ENCODE measurements at places on chromosomes 1 and 21.

- DNase-seq, result no peak
Measured at GRCh38 chr1:246638941-246639655, 72.8 kb downstream of the CNST start.

GRCh38 chr1:243849421-243850201 lies 432 bp downstream of the AKT3 start:
- peak; percentile 49 for DNase-seq

GRCh38 chr21:33236766-33237165 lies 7.0 kb downstream of the IFNAR2 start:
- DNase-seq, result no peak

GRCh38 chr1:15622712-15623373 lies 5.6 kb downstream of the DDI2 start:
- DNase-seq, result no peak

- no peak for DNase-seq
Measured at GRCh38 chr1:64240206-64240605, 36.8 kb downstream of the UBE2U start.

GRCh38 chr1:41504114-41505035 lies 19.9 kb upstream of the EDN2 start:
- no peak for DNase-seq

GRCh38 chr1:87869567-87869966 lies 540.9 kb downstream of the LMO4 start:
- DNase-seq, result no peak

- no peak for DNase-seq
Measured at GRCh38 chr1:183646776-183647175, 6.3 kb downstream of the APOBEC4 start.

DNA sequence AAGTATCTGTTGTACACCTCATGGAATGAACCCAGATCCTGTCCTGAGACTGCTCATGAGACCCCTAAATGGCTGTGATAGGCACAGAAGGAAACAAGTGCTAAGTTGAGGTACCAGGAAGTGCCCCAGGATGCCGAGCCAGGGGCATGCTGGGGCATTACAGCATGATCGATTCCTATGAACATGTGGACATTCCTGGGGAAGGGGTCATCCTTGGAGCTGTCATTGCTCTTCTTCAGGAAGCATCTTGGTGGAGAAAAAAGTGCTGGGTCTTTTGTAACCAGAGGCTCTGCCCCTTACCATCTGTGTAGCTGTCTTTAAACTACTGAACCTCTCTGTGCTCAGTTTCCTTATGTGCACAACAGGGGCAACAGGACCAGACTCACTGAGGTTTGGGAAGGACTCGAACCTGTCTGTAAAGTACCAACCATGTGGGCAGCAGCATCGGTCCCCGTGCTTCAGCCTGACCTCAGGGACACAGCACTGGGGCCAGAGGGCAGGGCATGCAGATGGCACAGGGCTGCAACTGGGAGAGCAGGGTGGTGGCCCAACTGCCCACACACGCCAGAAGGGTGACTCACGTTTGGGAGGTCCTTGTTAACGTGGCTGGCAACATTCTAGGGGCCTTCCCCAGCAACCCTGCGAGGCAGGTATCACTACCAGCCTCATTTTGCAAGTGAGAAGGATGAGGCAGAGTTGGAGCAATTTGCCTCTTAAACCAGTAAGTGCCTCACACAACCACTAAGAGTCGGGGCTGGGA lies 142.3 kb upstream of the EDN2 start:
- DNase-seq, result no peak

DNA sequence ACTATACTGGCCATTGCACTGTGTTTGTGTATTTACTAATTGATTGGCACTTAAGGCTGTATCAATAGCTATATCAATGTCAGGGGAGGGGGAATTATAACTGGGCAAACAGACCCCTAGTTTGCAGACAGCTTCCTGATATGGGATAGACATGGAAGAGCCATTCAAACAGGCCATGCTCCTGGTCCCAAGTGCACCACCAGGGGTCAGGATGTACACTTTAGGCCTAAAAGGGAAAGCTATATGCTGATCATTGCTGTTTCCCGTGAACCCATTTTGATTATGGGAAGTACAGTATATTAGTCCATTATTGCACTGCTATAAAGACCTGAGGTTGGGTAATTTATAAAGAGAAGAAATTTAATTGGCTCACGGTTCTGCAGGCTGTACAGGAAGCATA lies 124.9 kb upstream of the BACE2 start:
- no peak for DNase-seq

DNA sequence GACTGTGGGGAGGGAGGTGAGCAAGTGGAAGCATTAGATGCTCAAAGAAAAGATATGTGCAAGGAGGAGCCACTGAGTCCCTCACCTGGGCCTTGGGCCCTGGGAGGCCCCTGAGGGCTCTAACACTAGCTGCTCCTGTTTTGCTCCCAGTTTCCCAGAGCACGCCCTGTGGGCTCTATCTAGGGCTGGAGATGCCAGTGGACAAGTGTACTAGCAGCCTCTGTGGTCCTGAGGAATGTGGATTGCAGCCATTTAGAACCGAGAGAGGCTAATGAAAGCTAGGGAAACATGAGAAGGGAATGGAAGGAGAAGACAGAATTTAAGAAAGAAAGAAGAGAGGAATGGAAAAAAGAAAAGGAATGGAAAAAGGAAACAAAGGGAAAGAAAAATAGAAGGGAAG lies 10.0 kb upstream of the TBX15 start:
- no peak for DNase-seq

DNA sequence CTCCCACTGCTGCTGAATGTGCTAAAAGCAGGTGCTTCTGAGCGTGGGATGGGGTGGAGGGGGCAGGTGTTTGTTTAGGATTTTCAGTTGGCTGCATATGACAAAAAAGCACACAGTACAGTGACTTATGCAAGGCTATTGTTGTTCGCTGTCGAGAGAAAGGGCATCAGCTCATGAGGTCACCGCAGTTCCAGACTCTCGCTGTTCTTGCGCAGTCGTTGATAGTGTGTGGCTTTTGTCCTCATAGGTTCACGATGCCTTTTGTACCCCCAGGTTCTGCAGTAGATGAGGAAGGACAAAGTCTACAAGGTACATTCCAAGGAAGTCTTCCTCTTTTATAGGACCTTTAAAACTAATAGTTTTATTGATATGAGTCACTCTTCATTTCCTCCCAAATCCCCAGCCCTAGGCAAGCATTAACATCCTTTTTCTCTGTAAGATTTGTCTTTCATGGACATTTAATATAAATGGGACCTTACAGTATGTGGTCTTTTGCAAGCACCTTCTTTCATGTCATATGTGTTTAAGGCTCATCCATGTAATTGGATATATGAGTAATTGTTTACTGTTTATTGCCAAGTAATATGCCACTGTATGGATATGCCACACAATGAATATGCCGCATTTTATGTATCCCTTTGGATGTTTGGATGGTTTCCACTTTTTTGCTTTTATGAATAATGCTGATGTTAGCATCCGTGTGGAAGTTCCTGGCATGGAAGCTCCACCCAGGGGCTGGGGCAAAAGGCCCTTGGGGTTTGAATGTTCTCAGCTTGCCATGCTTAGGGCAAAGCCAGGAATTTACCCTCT lies 14.5 kb upstream of the NLRP3 start:
- DNase-seq, result no peak

- DNase-seq, result no peak
Measured at GRCh38 chr1:39571178-39571483, 5.5 kb downstream of the PABPC4 start.

GRCh38 chr1:77970192-77970591 lies 8.7 kb downstream of the FUBP1 start:
- DNase-seq, result no peak

- DNase-seq, result no peak
Measured at GRCh38 chr1:164765992-164766720, 207.2 kb downstream of the PBX1 start.

DNA sequence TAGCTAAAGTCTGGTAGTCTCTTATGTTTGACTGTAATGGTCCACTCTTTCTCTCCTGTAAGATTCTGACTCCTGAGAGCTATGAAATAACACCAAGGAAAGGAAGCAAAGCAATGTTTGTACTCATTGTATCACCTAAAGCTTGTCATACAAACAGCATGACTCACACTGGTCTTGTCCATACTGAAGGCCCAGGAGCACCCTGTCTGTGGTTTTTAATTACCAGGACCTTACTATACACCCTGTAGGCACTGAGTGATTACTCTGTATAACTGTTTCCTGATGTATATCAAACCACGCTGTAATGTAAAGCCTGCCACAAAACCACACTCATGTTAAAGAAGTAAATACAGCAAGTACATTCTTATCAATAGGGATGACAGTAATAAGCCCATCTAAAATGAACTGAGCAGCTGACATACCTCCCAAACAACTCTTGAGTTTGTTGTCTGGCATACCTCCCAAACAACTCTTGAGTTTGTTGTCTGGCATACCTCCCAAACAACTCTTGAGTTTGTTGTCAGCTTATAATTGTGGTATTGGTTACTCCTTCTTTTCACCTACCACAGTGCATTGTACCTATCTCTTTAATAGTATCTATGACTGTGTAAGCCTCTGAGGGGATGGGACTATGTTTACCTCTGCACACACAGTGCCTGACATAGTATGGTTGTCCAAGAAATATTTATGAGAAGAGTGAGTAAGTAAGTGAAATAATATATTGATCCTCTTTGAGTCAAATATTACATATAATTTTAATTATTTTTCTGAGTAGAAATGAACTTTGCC lies 11.6 kb upstream of the TNFSF18 start:
- DNase-seq, result no peak

GRCh38 chr1:39631361-39632322 lies 7.8 kb downstream of the HEYL start:
- DNase-seq, result no peak

- no peak for DNase-seq
Measured at GRCh38 chr1:230061801-230062200, 5.2 kb upstream of the GALNT2 start.

DNA sequence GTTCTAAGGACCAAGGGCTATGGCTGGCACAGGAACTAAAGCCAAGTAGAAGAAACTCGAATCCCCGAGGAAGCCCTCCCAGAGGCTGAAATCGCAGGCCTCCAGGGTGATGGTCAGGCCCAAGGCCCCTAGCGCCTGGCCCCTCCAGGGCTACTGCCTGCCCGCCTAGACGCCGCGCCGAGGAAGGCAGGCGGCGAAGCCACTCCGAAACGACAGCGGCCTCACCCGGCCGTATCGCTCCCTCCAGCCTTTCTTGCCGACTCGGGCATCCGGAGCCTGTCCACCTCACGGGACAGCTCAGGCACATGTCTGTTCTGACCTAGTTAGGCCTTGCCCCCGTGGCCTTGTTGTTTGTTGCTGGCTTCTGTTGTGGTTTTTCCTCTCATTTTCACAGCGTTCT lies 9.7 kb upstream of the LHX8 start:
- no peak for DNase-seq

GRCh38 chr1:54798206-54798605 lies 2.9 kb downstream of the TTC22 start:
- DNase-seq, result no peak

DNA sequence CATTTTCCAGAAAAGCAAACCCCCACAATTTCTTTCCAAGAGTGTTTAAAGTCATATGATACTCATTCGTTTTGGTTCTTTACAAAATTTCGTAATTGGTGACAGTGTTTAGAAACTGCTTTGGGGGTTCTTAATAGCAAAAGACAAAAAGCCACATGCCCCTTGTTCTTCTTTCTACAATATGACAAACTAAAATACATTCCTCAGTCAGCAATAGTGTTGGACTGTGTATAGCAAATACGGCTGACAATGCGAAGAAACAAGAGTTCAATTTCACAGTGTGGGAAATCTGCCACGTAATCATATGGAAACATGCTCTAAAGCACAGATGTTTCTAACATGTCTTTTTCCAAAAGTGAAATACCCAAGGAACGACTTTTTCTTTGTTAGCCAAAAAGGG lies 7.6 kb upstream of the IFNAR1 start:
- DNase-seq, result no peak

DNA sequence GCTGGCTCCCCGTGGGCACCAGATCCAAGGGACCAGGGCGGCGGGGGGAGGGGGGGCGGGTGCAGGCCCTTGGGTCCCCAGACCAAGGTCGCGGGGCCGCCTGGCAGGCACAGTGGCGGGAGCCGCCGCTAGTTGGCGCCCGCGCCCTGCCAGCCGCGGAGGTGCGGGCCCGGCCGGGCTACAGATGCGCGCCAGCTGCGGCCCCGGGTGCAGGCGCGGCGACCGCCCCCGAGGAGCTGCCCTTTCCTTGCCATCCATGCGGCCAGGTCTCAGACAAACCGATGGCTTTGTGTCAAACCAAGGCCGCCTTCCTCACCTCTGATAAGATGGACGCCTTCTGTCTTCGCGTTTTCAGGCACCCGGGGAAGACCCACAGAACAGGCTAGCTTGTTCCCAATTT lies 2.2 kb upstream of the RUNX3 start:
- DNase-seq, result peak; percentile 53

DNA sequence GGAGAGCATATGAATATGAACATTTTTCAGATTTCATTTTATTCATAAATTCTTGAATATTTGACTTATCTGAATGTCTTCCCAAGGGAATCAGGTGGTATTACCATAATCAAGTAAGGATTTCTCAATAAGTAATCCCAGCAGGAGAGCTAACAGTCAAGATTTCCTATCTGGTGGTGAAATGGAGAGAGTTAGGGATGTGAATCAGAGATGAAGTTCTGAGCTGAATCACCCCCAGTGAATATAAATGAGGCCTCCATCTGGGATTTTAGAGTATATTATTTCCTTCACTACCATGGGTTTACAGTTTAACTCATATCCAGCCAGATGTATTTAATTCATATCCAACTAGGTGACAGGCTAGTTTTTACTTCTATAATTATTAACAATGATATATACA lies 61.5 kb upstream of the RGS2 start:
- no peak for DNase-seq

DNA sequence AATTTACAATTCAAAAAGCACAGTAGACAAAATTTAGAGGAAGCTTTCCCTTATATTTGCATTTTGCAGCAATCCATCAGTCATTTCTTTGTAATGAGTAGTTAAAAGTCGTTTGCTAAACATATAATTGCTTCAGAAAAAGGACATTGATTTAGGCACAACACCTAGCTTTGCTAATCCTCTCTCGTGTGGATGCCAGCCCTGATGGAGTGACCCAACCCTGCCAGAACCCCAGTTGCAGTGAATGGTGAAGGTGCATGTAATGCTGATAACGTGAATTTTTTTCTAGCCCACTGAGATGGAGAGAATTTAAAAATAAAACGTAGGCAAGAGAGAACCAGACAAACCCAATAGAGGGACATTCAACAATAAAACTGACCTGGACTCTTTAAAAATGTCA lies 263.4 kb downstream of the GRIK1 start:
- DNase-seq, result no peak

DNA sequence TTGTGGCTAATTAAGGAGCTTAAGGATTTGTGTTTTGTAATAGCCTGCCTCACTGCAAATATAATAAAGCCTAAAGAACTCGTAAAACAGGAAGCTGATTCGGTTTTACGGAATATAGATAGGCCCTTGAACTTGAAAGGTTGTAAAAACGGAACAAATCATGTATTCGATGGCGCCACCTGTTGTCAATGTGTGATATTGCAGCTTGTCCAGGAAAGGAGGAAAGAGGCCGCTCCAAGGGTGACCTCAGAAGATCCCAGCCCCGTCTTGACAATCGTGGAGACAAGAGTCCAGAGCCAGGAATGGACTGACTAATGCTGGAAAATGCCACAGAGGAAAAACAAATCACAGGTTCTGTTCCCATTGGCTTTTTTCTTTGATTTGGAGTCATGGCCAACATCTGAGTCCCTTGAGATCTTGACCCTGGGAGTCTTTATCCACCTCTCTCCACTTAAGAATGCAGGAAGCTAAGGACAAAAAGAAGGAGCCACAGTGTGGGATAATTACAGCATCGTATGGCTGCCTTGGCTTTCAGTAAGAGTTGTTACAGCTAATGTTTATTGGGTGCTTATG lies 7.0 kb upstream of the IGSF21 start:
- no peak for DNase-seq

- no peak for DNase-seq
Measured at GRCh38 chr1:189220750-189221149, 1256.9 kb downstream of the BRINP3 start.

Measured in NCI-H1930 (cell line).